HL-60 (cell line): ENCODE measurements at places on chromosomes 11 and 22.

DNA sequence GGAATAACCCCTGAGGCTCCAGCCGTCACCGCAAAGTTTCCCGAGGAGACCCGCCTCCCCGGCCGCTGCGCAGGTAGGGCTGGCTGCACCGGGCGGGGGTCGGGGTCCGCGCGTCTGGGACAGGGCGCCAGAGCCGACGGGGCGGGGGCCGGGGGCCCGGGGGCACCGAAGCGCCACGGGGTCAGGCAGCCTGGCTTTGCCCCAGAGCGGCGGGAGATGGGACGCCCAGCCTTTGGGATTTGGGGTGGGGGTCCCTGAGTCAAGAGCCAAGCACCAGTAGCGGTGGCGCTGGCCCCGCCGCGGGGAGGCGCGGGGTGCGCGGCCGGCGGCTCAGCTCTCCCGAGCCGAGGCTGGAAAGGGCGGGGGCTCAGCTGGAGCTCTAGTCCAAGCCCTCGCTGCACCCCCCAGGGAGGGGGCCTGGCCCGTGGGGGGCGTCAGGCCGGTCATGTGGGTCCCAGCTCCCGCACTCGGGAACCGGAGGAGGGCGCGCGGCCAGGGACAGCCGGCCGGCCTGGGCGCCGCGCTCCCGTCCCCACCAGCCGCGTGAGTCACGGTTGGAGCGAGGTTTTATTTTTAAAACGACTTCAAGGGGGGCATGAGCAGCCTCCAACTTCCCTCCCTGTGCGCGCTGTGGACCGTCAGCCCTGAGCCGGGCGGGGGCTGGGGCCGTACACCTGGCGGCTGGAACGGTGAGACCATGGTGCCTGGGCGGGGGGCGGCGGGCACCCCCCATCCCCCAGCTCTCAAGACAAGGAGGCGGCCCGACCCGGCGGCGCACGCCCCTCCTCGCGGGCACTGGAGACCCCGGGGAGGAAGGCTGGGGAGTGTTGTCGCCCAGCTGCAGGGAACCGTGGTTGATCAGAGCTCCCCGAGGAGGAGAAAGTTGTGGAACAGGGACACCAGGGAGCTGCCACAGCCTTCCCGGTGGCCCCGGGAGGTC lies 626 bp downstream of the FLRT1 start:
- no peak for DNase-seq

- DNase-seq, result no peak
Observed at GRCh38 chr11:126546694-126547093, 191.2 kb downstream of the ST3GAL4 start.

DNA sequence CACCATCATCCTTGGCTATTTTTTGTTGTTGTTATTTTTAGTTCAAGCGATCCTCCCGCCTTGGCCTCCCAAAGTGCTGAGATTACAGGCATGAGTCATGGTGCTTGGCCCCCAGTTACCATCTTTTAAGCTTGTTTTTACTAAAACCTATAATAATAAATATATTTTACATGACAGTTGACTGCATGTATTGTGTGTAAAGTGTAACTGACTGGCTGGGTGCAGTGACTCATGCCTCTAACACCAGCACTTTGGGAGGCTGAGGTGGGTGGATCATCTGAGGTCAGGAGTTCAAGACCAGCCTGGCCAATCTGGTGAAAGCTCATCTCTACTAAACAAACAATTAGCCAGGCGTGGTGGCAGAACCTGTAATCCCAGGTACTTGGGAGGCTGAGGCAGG lies 386.2 kb downstream of the TENM4 start:
- DNase-seq, result no peak

- DNase-seq, result no peak
Observed at GRCh38 chr11:46181387-46181786, 60.1 kb upstream of the PHF21A start.

- DNase-seq, result no peak
Observed at GRCh38 chr22:21823740-21824444, 43.6 kb downstream of the MAPK1 start.

- no peak for DNase-seq
Observed at GRCh38 chr11:86449993-86450629, 75.4 kb downstream of the CCDC81 start.

- no peak for DNase-seq
Observed at GRCh38 chr22:27116312-27117086, 459.1 kb downstream of the MIAT start.

DNA sequence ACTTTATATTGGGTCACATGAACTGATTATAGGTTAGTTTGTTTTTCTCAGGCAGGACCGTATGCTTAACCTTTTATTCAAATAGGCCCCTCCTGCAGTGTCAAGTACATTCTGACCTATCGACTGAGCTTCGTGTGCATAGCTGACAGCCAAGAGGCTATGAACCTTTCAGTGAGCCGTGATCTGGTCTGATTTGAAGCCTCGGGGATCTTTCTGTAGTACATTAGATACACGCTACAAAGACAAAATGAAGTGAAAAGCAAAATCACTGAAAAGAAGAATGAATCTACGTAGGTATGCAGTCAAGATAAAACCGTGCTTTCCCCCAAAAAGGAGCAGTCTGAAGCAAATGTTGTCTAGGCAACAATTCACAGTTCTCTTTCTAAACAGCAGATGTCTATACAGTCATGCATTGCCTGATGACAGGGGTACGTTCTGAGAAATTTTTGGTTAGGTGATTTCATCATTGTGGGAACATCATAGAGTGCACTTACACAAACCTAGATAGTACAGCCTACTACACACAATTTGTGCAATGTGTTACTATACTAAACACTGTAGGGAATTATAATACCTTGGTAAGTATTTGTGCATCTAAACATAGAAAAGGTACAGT lies 18.1 kb downstream of the JHY start:
- no peak for DNase-seq

GRCh38 chr11:47355283-47356128 lies 3.0 kb upstream of the MYBPC3 start:
- DNase-seq, result peak; percentile 81

GRCh38 chr22:29834046-29834445 lies 4.0 kb downstream of the ASCC2 start:
- no peak for DNase-seq

GRCh38 chr11:133753150-133753549 lies 92.2 kb downstream of the SPATA19 start:
- DNase-seq, result no peak

DNA sequence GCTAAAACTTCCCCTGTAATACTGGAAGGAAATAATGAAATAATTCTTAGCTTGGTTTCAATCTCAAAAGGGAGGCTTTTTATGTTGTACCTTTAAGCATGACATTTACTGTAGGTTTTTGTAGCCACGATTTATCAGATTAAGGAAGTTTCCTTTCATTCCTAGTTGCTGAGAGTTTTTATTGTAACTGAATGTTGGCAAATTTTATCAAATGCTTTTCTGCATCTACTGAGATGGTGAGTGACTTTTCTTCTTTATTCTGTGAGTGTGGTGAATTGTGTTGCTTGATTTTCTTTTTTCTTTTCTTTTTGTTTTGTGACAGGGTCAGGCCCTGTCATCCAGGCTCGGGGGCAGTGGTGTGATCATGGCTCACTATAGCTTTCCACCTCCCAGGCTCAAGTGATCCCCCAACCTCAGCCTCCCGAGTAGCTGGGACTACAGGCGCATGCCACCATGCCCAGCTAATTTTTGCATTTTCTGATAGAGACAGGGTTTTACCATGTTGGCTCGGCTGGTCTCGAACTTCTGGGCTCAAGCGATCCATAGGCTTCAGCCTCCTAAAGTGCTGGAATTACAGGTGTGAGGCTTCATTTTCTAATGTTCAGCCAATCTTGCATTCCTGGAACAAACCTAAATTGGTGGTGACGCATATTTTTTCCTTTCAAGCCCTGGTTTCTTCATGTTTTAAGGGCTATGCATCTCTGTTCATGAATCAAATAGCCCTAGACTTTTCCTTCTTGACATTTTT lies 26.2 kb downstream of the SUSD2 start:
- DNase-seq, result no peak

- no peak for DNase-seq
Observed at GRCh38 chr22:36156515-36157419, 3.8 kb downstream of the APOL3 start.

DNA sequence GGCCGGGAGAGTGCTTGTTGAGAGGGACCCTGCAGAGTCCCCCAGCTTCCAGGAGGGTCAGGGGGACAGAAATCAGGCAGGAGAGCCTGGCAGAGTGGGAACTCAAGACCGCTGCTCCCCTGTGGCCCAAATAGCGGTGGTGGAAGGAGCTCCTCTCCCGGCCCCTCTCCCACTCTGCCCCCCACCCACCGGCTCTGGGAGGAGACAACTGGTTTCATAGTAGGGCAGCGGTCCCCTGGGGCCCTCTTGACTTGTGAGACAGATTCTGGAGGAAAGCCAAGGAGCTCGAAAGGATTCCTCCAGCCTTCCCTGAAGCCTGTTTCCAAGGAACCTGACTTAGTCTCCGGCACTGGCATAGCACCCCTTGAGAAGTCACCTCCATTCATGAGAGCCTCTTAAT lies 10.1 kb downstream of the PKNOX2 start:
- no peak for DNase-seq

DNA sequence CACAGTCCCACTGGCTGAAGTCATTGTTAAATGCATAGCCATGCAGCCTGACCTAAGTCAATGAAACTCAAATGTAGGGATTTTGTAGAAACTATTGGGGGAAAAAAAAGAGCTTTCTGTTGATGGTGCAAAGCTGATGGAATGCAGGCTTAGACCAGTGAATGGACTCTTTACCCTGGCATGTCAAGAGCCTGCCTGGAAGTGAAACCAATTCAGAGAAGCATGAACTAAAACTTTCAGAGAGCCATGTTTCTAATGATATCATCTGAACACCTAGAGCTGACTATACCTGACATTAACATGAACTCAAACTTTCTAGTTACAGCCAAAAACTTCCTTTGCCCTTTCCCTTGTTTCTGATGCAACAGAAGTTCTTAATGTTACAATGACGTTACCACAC lies 89.0 kb downstream of the APIP start:
- DNase-seq, result no peak

DNA sequence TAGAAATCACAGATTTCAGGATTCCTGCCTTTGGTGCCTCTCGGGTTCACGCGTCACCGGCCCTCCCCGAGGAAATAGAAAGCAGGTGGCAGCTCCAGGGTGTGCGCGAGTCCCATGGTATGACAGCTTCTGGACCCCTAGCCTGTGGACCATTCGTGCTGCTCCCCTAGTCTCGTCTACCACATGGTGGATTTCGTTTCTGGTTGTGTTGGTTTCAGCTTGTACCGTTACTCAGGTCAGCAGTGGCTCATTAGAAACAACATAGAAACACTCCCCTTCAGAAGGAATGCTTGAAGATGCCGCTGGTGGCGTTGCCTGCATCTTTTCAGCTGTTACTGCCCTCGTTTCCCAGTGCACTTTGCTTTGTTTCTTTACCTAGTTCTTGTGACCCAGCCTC lies 700 bp downstream of the TTC17 start:
- DNase-seq, result no peak

GRCh38 chr11:76706667-76707066 lies 36.1 kb upstream of the LRRC32 start:
- no peak for DNase-seq

GRCh38 chr11:57514538-57515331 lies 767 bp downstream of the SLC43A1 start:
- peak; percentile 69 for DNase-seq

- no peak for DNase-seq
Observed at GRCh38 chr11:107996006-107996776, 12.5 kb upstream of the CUL5 start.

DNA sequence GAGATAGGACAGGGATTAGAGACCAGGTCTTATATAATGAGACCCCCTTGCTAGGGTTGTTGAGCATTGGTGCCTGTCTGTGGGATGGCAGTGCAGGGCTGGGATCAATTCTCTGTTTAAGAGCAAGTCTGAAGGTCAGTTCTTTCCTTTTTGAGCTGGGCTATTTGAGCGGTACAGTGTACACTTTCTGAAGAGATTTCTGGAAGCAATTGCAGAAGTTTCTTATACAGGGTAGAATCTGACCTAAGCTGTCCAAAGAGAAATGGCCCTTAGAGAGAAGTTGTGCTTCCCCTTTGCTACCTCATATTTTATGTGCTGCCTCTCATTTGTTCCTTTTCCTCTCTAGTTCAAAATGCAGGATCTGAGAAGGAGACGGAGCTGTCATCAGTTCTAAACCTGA lies 35.8 kb downstream of the CSTPP1 start:
- DNase-seq, result no peak

DNA sequence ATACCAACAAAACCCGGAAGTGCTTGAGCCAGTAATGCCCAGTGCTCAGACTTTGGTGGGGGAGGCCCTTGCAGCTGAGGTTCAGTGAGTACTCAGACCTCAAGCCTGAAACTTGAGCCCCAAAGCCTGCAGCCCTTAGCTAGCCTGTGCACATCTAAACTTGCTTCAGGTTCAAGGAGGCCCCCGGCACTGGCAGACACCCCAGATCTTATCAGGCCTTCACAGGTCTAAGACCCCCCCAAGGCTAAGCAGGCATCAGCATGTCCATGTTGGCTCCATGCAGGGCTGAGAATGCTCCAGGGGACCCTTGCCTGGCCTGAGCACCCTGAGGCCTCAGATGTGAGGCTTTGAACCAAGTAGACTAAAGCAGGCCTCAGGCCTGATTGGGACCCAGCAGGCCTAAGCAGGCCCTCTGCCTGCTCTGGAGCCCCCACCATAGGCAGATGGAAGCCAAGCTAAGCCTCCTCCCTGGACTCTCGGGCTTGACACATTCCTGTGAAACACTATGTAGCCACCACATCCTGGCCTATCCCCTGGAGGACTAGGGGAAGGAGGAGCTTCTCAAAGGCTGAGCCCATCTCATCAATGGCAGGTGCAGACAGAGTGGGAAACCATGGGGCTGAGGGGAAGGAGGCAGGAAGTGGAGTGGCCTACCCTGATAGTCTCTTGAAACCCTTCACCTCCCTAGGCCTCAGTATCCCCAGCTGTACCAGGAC lies 1.2 kb upstream of the CASTOR1 start:
- DNase-seq, result no peak

GRCh38 chr11:34036456-34036855 lies 15.1 kb upstream of the CAPRIN1 start:
- DNase-seq, result no peak

DNA sequence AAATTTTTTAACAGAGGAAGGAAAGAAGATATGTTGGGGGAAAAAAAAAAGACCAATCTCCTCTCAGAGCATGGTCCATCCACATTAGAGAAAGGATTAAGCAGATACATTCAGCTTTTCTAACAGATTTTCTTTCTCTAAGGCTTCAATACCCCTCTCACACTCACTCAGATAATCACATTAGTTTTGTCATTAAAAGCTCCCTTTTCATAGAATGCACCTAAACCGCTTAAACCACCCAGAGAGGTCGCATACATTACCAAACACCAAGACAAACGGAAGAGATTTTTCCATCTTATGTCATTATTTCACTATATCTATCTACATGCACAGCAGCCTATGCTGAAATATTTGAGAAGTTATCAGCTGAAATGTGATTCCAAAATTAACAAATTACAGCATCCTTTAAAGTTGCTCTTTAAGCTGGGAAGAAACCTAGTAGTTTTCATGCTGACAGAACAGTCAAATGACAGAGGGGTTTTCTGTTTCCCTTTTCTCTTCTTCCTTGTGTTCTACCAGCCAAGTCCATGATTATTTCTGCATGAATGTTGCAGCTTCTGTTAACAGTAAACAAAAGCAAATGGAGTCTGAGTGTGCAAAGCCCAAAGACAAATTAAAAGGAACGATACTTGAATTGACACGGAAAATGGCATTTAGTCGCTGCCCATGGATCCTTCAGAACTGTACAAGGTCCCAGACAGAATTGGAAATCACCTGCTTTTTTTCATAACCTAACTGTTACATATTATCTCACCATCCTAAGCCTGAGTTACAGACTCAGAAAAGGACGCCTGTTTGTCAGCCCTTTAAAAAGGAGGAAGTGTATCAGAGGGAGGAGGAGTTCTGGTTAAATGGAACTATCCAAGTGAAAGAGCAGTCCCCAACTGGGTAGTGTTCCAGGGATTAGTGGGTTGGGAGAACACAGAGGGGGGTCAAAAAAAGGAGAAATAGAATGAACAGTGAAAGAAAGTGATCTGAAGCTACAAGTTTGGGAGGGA lies 54.6 kb downstream of the PRCP start:
- no peak for DNase-seq
